ENCODE measurements at places on chromosomes 2 and 18. TPM values are rescaled to one million over a fixed set of nuclear protein-coding genes. Genes with fewer than 3 reads are reported as not detected.

COL6A3 gene
- total RNA-seq: 2.6 TPM

DLGAP1 gene
- total RNA-seq: 1.6 TPM

NXPH2 gene
- not detected for total RNA-seq

CFC1 gene
- total RNA-seq: not detected

DNA sequence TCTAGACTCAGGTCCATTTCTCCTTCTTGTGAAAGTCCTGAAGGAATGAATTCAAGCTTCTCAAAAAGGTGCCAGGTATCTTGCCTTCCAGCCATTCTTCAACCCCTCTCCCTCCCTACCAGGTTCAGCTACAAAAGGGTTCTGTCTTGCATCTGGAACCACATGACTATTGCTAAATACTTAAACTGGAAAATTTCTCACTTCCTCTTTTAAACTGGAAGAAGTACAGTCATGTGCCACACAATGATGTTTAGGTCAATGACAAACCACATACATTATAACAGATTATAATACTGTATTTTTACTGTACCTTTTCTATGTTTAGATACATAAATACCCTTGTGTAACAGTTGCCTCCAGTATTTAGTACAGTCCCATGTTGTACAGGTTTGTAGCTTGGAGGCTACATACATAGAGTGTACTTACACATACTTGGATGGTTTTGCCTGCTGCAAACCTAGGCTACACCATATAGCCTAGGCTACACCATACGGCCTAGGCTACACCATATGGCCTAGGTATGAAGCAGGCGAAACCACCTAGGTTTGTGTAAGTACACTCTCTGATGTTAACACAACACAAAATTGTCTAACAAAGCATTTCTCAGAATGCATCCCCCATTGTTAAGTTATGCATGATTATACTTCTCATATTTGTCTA, 142.0 kb upstream of the DNMT3A start:
- no peak for DNase-seq
- no peaks in the 10 kb centered on the region for H3K27me3 ChIP-seq
- peaks cover 5% of the 10 kb centered on the region for H3K36me3 ChIP-seq
- no peak overlapping the region for H3K27ac ChIP-seq

GRCh38 chr2:23283653-23284052, 101.3 kb upstream of the KLHL29 start:
- no peak for DNase-seq
- H3K27me3 ChIP-seq: peaks cover 14% of the 10 kb centered on the region
- H3K4me3 ChIP-seq: no peak overlapping the region
- no peak overlapping the region for H3K27ac ChIP-seq
- H3K4me1 ChIP-seq: no peaks in the 10 kb centered on the region
- no peaks in the 10 kb centered on the region for H3K36me3 ChIP-seq

GRCh38 chr2:46493241-46493970, 14.0 kb downstream of the TMEM247 start:
- peaks cover 6% of the 10 kb centered on the region for H3K4me1 ChIP-seq
- no peaks in the 10 kb centered on the region for H3K36me3 ChIP-seq
- DNase-seq: no peak
- H3K4me3 ChIP-seq: no peak overlapping the region

DNA sequence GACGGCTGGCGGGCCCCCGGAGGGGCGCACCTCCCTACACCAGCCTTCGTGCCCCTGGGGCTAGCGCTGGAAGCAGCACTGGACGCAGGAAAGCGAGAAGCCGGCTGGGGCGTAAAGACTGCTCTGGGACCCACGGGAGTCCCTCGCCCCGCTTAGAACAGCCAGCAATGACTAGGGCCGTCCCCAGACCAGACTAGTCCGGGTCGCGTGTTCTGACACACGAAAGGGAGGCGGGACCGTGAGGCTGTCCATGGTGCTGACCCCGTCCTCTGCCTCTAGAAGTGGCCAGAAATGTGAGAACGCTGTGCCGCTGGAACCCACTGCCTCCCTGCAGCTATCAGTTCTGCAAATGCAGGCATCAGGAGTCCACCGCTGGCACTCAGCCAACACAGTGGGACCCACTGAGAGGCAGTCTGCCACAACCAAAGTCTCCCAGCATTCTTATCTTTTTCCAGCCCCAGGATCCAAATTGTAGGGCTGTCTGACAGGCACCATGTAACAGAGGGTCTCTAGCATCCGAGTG, at the start of gene UCN:
Gene UCN, minus strand, starts transcription at position 87 of the 523 bp plus-strand sequence. CDS start 550 bp downstream, outside the sequence.
- no peak within 1 kb of the TSS for H3K27ac ChIP-seq
- H3K4me1 ChIP-seq: no peaks in the 10 kb centered on the region
- H3K36me3 ChIP-seq: peaks cover 7% of the 10 kb centered on the region

- no peaks in the 10 kb centered on the region for H3K36me3 ChIP-seq
- H3K4me1 ChIP-seq: no peaks in the 10 kb centered on the region
- H3K27me3 ChIP-seq: no peaks in the 10 kb centered on the region
- H3K27ac ChIP-seq: no peak overlapping the region
- H3K4me3 ChIP-seq: no peak overlapping the region
These were observed 480.2 kb upstream of the CHST9 start for GRCh38 chr18:27665264-27665799.

- H3K27ac ChIP-seq: no peak overlapping the region
- peaks cover 9% of the 10 kb centered on the region for H3K4me1 ChIP-seq
- H3K4me3 ChIP-seq: no peak overlapping the region
- no peaks in the 10 kb centered on the region for H3K27me3 ChIP-seq
- no peaks in the 10 kb centered on the region for H3K36me3 ChIP-seq
These were observed 10.8 kb upstream of the KIF3C start for GRCh38 chr2:25993049-25993448.

DNA sequence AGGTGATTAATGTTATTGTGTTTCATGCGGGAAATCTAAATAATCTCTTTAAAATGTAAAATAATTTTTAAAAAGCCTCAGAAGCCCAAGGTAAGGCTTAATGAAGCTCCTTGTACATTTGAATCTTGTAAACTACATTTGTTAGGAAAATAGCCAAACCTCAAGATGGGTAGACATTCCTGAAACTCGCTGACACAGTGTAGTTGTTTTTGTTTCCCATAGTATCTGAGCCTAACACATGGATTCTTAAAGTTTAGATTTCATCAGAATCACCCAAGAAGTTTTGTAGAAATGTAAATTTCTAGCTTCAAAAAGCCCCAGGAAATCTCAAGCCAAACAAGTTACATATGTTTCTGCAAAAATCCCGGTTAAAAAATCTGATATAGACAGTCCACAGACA, 1221.1 kb upstream of the ACVR2A start:
- H3K4me1 ChIP-seq: no peaks in the 10 kb centered on the region
- no peaks in the 10 kb centered on the region for H3K27me3 ChIP-seq
- H3K4me3 ChIP-seq: no peak overlapping the region
- no peak for DNase-seq
- no peak overlapping the region for H3K27ac ChIP-seq
